ENCODE measurements at places on chromosomes 4 and X.
A peak's percentile ranks its signal among the peaks of the same experiment; 100 is the strongest.

DNA sequence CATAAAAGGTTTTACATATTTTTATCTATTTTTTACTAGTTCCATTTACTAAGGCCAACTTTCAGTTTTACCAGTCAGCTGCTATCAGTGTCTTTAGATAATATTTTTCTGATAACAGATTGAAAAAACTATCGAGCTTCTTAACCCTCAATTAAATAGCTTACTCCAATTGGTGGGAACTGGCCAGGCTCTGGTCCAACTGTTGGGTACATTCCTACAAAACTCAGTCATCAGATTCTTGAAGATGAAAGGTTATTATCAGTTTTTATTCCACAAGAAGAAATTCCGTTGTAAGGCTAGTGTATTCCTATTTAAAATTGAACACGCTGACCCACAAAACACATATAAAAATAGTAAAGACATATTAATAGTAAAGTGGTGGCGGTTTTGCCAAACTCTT is 346.2 kb downstream of the MAPK10 start:
- peak; percentile 16 for DNase-seq

DNA sequence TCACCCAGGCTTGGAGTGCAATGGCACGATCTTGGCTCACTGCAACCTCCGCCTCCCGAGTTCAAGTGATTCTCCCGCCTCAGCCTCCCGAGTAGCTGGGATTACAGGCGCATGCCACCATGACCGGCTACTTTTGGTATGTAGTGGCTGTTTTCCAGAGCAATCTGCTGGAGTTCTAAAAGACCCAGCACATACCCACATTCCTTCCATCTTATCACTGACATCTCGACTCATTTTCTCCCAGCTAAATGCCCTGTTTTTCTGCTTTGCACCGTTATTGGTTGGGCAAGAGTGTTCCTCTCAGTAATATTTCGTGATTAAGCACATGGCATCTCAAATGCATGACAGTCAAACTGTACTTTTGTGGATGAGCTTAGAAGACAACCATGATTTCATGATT is 53.7 kb downstream of the PRKX start:
- no peak for DNase-seq

DNA sequence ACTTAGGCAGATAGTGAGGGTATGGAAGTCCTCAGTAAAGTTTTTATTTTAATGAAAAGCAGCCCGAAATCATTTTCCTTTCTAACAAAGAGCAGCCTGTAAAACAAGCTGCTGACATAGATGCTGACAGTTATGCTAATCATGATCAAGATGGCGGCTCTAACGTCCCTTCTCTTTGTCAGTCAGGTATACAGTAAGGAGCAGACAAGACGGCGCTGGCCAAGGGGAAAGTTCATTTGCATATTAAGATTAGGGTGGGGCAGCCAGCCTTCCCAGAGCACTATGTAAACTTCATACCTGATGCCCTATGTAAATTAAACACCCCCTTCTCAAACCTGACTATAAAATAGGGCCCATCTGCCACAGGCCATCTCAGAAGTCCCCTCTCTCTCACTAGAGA is 76.9 kb downstream of the MAGEB10 start:
- DNase-seq: no peak

DNA sequence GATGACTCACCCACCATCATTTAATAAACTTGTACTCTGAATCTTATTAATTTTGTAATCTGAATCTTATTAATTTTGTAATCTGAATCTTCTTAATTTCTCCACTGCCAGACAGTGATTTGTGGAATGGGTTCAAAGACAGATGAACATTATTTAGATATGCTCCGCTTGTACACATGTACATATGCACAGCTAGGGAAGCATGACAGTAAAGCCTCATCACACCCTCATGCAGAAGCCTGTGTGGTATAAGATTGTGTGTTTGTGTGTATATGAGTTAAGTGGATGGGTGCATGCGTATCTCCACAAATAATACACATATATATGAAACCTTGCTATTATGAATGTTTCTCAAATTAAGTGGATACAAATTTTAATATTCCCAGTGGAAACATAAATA is 318.5 kb upstream of the SFRP2 start:
- no peak for DNase-seq

GRCh38 chr4:7513671-7514070 is 78.9 kb upstream of the PSAPL1 start:
- no peak for DNase-seq
